ENCODE measurements at places on chromosomes 5 and 9.

GRCh38 chr9:2574203-2574602 lies 47.4 kb upstream of the VLDLR start:
- DNase-seq, result no peak

GRCh38 chr9:33942471-33943083 lies 106.1 kb downstream of the UBAP2 start:
- no peak for DNase-seq

- DNase-seq, result no peak
These were observed 13.1 kb downstream of the TMOD1 start for GRCh38 chr9:97514531-97514930.

- no peak for DNase-seq
These were observed 273.2 kb downstream of the FAM170A start for GRCh38 chr5:119902593-119902992.

- no peak for DNase-seq
These were observed 35.2 kb downstream of the SLC9A3 start for GRCh38 chr5:488744-489688.

DNA sequence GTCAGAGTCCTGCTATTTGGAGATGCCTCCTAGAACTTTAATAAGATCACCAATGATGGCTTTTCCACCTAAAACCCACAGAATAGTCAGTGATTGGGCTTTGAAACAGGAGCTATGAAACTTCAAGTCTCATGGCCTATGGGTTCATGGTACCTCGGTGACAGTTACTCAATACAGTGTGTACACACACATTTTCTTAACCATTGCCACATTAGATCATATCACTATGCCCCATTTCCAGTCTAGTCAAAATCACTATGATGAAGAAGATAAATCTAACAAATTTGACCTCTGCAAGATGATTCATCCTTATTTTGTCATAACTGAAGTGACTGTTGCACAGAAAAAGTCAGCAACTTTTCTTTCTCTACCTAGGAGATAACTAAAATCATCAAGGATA lies 86.8 kb upstream of the OR13F1 start:
- DNase-seq, result no peak

DNA sequence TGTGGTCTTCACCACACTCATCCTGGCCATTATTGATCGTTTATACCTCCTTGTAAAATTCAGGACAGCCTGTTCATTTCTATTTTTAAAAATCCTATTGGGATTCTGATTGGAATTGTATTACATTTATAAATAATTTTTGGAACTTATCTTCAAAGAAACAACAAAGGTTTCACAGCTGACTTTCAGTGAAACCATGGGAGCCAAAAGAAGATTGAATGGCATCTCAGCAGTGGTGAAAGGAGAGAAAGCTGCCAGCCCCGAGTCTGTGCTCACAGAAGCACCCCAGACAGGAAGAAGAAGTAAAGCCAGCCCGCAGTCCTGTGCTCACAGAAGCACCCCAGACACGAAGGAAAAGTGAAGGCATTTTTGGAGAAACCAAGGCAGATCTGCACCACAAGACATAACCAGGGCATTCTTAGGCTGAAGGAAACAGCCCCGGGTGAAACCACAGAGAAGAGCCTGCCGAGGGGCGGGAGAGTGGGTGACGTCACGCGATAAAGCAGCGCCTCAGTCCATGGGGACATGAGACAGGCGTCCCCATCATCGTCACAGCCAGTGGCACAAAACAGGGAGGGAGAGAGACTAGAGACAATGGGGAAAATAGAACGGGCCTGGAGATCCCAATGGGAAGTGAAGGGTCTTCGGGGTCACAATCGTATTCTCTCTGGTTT lies 42.5 kb upstream of the SLC9A3 start:
- no peak for DNase-seq

- no peak for DNase-seq
These were observed 32.6 kb downstream of the SLC38A9 start for GRCh38 chr5:55679556-55679955.

- no peak for DNase-seq
These were observed 69.4 kb upstream of the PANK3 start for GRCh38 chr5:168648576-168648975.

DNA sequence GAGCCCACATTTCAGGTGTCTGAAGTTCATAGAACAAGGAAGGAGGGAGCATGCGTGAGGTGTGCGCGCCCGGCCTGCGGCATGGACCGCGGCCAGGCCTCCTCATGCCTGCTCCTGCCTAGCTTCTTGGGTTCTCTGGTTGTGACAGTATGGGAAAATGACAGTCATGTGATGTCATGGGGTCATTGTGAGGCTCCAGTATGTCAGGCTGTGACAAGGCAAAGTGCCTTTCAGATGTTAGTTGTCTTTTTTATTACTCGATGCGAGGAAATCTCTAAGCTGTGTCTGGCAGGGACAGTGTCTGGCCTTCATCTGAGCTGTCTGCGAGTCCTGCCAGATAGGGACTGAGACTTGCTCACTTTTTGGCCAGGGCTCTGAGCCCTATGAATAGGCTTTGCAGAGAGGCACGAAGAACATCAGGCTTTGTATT lies 13.3 kb downstream of the UCK1 start:
- no peak for DNase-seq

- DNase-seq, result no peak
These were observed 158.6 kb downstream of the FAM114A2 start for GRCh38 chr5:153880106-153880505.

- no peak for DNase-seq
These were observed 1.8 kb upstream of the AMACR start for GRCh38 chr5:34009610-34010009.

GRCh38 chr5:172771439-172772111 lies 580 bp upstream of the DUSP1 start:
- DNase-seq, result no peak

DNA sequence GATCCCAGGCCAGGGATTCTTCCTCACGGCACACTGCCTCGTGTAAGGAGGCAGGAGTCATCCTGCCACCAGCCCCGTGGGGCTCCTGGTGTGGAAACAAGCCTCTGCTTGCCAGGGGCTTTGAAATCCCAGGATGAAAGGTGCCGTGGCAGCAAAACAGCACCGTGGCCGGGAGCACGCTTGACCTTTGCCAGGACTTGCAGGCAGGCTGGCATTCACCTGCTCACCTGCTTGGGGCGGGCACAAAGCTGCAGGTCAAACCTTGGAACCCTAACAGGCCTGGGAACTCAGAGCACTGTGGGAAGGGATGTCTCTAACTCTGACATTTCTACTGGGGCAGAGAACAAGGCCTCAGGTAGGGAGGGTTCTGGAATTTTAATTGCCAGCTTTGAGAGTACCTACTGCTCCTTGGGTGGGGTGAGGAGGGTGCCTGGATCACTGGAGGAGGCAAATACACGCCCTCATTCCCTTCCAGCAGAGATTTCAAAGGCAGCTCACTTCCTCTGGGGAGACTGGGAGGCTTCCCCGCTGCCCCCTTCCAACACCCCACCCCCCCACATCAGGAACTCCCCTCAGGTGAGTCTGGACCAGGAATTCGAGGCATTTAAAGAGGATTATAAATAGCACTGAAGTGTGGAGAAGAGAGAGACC lies 45.6 kb upstream of the STXBP1 start:
- DNase-seq, result no peak

DNA sequence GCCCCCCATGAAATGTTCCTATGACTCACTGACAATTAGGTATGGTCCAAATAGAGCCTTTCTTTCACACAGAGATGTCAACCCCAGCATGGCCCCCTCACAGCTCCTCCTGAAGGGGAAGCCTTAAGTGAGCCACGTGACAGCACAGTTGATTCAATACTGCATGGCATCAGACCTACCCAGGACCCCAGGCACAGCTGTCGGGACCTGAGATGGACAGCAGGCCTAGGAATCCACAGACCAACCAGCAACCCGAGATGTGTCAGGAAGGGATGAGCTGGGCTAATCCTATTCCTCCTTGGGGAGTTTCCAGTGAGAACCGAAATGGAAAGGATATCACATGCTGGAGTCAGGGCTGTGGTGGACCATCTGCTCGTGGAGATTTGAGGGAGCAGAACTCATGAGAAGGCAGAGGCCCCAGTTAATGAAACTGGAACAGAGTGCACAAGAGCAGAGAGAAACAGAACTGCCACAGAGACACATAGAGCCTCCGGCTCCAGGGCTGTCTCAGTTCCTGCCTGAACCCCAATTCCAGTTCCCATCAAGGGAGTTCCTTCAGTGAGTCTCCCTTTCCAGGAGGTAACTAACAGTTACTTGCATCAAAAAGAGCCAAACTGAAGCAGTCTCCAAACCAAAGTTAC lies 42.1 kb upstream of the SMIM23 start:
- no peak for DNase-seq

DNA sequence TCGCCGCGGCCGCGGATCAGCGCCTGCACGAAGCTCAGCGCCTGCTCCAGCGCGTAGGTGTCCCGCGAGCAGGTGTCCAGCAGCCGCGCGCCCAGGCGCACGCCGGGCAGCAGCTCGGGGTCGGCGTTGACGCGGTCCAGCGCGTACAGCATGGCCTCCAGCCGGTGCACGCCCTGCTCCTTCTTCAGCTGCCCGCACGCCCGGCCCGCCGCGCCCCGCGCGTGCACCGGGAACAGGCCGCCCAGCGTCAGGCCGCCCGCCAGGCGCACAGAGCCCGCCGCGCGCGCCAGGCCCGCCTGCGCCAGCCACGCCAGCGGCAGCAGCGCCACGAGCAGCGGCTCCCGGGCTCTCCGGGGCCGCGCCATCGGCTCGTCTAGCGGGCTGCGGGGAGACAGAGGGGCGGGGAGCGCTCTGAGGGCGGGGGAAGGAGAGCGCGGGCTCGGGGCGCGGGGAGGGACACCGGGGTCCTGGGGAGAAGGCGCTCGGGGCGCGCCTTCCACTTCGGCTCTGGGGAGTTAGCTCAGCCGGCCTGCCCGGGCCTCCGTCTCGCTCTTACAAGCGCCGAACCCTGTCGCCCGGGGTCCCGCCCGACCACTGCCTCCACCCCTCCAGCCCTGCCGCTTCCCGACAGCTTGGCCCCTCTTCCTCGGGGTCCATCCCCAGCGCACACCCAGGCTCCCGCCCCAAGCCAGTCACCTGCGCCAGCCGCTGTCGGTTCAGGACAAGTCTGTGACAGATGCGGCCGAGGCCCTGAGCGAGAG lies at the start of gene GRM6:
TSS of gene GRM6 (minus strand) at position 741 of the 761 bp plus-strand sequence. CDS start at position 365, 376 bp downstream.
- DNase-seq, result peak; percentile 61

GRCh38 chr5:7473668-7474215 lies 77.8 kb downstream of the ADCY2 start:
- DNase-seq, result no peak

DNA sequence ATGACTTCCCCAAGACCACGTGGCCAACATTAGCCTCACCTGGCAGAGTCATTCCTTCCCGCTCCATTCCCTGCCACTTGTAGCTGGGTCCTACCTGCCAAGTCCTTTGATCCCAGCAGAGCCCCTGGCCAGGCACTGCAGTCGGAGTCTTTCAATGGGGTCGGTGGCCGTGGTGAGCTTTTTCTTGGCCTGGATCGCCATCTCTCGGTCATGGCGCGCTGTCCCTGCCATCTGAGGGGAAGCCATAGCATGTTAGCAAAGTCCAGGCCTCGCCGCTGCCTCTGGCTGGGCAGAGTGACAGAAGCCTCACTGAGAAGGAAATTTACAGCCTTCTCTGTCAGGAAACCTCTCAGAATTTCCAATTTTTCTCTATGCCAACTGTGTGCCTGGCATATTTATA lies 17.5 kb downstream of the CAPSL start:
- DNase-seq, result peak; percentile 33

DNA sequence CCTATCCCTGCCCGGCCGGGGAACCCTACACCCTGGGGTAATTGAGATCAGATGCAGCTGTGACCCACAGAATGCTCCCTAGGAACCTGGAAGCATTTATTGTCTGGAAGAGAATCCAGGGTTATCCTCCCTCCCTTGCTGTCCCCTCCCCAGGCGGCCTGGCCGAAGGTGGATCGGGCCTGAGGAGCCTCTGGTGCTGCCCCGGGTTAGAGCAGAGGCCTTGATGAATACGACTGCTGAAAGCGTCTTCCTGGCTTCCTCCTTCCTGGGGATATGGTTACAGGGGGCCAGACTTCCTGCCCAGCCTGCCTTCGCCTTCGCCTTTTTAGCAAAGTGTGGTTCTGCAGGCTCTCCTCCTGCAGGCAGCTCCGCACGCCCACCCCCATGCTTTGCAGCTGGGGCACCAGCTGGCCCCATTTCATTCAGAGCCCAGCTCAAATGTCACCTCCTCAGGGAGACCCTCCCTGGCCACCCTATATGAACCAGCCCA lies 22.5 kb upstream of the PTGS1 start:
- no peak for DNase-seq

DNA sequence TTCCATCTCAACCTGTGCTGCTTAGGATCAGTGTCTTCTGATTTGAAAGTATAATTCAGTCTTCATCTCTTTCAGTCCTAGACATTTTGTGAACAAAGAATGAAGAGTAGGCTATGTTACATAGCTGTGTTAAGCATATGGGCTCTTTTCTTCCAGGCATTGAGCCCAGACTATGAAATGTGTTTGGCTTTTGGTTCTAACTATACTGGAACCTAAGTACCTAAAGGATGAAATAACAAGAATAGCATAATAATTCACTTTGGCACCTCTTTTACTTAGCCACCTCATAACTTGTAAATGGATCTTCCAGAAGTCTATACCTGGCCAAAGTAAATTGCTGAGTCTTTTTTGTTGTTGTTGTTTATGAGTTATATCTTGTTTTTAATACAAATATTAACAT lies 71.4 kb downstream of the SLF1 start:
- no peak for DNase-seq

DNA sequence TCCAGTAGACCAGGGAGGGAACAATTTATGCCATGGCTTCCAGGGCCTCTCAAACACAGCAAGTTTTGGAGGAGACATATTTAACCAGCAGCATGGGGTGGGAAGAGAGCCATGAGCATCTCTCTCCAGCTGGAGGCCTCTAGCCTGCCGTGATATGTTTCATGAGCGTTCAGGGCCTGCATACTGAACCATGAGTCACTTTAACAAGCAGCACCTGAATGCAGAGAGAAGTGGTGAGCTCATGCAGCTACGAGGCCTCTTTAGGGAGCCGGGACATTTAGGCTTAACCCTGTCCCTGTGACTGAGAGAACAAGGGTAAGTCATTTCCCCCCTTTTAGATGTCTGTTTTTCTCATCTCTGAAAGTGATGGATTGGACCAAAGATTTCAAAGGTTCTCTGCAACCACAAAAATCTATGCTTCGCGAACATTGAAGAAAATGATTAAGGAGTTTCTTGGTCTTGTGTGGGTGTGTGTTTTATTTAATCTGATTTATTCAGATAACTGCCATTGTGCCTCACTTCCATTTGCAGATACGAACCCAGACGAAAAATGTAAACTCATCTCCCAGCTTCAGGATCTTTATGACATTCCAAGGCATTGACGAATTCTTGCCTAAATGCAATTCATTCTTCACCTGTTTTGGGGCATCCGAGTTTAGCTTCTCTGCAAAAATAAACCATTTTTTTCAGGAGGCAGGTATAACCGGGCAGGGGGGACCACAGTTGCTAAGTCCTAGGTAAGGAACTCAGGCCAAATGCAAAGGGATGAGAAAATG lies 157.0 kb downstream of the GABBR2 start:
- DNase-seq, result no peak

GRCh38 chr5:67792891-67793290 lies 422.7 kb upstream of the PIK3R1 start:
- DNase-seq, result no peak

DNA sequence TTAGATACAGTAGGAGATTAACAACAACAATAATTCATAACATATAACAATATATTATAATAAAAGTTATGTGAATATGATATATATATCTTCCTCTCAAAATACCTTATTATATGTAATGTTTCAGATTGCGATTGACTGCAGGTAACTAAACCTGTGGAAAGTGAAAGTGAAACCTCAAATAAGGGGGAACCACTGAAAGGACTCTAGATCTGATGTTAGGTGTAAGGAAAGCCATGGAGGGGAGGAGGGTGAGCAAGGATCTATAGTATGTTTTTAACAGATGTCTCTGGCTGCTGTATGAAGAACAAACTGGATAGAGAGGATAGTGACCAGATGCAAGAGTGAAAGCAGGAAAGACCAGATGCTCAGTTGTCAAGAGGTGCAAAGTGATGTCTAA lies 5.8 kb upstream of the FSTL4 start:
- DNase-seq, result no peak
